ENCODE measurements at places on chromosomes 5 and 9. TPM values are rescaled to one million over a fixed set of nuclear protein-coding genes. Genes with fewer than 3 reads are reported as not detected.

The CCL27 gene
- total RNA-seq = not detected

The DDX41 gene
- 136 TPM for total RNA-seq

The SPINK5 gene
- not detected for total RNA-seq

The PLAC8L1 gene
- total RNA-seq = not detected

The SLC28A3 gene
- total RNA-seq = 0.17 TPM

The NRG2 gene
- 0.15 TPM for total RNA-seq

The AFAP1L1 gene
- total RNA-seq = 11.8 TPM

The HSD17B3 gene
- total RNA-seq = 0.30 TPM

The TERT gene
- total RNA-seq = not detected

The C9orf153 gene
- not detected for total RNA-seq

The KLF4 gene
- total RNA-seq = 8.7 TPM

The RGS7BP gene
- total RNA-seq = not detected

The CCNJL gene
- 0.34 TPM for total RNA-seq

The LHFPL2 gene
- total RNA-seq = 12.4 TPM

The INSL6 gene
- not detected for total RNA-seq

The RIGI gene
- 4.4 TPM for total RNA-seq

The ANGPTL2 gene
- total RNA-seq = 4.6 TPM

The PCDHA2 gene
- total RNA-seq = not detected

The PTPRD gene
- 1.3 TPM for total RNA-seq

The STING1 gene
- 51.0 TPM for total RNA-seq

The COMMD10 gene
- total RNA-seq = 26.6 TPM

The ANKRD55 gene
- total RNA-seq = not detected

The SVEP1 gene
- total RNA-seq = 5.5 TPM

The CSNK1A1 gene
- 204 TPM for total RNA-seq

The OXCT1 gene
- total RNA-seq = 29.7 TPM

The OR1J2 gene
- not detected for total RNA-seq

The PTGES gene
- 4.0 TPM for total RNA-seq

The PCDHB14 gene
- not detected for total RNA-seq

The LRRC14B gene
- total RNA-seq = not detected

The CTSV gene
- 0.89 TPM for total RNA-seq

The FREM1 gene
- total RNA-seq = 0.30 TPM

The TUT7 gene
- 20.2 TPM for total RNA-seq

The PCDHA12 gene
- total RNA-seq = not detected

The NUTM2F gene
- total RNA-seq = not detected

The CD72 gene
- 0.50 TPM for total RNA-seq

The RNF208 gene
- total RNA-seq = 1.2 TPM

The PDGFRB gene
- 84.2 TPM for total RNA-seq

The N4BP3 gene
- 0.34 TPM for total RNA-seq

The SLC46A2 gene
- not detected for total RNA-seq

Data from bronchus fibroblast of lung (primary cell).